A375 (cell line): ENCODE measurements at places on chromosomes 12 and 14. TPM values are rescaled to one million over a fixed set of nuclear protein-coding genes. Genes with fewer than 3 reads are reported as not detected.

The NPFF gene
- not detected in 2 replicates for total RNA-seq

The HOXC12 gene
- 2.6 and 2.8 TPM in 2 replicates for total RNA-seq

The TIMELESS gene
- total RNA-seq: 19.1 and 24.1 TPM in 2 replicates

The PLA2G1B gene
- total RNA-seq: not detected in 2 replicates

The FICD gene
- total RNA-seq: 3.6 and 5.0 TPM in 2 replicates

The SERPINA1 gene
- 3.0 and 4.0 TPM in 2 replicates for total RNA-seq
